ENCODE measurements at places on chromosomes 3 and 15.

- no peak for DNase-seq
Observed at GRCh38 chr3:38811822-38812221, 4.2 kb downstream of the SCN10A start.

DNA sequence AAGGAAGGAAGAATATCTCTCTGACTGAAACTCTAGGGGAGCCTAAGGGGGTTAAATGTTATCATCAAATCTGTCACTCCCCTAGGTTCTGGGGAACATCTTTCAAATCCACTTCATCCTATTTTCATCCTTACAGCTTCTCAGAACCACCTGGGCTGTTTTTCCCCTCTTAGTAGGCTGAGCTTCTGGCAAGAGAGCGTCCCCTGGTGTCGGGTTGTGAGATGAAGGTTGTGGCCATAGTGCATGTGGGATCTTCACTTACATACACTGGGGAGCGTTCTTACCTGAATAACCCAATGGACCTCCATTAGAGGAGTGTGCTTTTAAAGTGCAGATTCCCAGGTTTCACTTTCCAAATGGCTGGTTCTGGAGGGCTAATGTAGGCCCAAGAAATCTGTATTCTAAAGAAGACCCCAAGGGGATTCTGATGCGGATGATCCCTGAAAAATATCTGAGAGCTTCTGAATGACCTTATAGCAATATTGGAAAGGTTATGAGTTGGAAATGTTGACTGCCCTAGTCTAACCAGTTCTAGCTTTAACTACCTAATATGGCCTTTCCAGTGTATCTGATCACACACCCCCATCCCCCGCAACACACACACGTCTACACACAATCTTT lies 663.7 kb downstream of the AGBL1 start:
- peak; percentile 42 for DNase-seq

GRCh38 chr3:170358042-170359010 lies 811 bp downstream of the SKIL start:
- DNase-seq = peak; percentile 69

DNA sequence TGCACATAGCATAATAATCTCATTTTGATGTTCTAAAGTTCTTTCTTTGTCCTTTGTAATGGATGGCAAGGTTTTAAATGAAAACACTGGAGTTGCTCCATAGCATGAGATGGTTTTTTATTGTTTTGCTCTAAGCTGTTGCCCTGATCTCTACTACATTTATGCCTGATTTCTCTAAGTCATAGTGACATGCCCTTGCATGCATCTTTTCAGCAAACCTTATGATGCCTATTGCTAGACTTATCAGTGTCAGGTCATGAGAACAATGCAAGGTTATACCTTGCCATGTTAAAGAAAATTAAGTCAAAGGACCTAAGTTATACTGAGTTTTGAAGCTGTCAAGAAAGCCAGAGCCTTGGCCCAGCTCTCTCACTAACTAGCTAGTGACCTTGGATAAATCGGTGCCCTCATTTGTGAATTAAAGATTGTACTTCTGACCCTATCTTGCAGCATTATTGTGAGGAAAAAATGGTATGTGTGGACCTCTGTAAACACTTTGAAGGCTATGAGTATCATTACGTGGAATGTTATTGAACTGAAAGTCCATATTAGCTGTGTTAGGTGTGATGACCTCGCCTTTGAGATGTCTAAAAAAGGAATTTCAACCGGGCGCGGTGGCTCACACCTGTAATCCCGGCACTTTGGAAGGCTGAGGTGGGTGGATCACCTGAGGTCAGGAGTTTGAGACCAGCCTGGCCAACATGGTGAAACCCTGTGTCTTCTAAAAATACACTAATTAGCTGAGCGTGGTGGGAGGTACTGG lies 256.4 kb upstream of the UBE2E1 start:
- DNase-seq = no peak

GRCh38 chr3:100702082-100702979 lies 7.0 kb upstream of the TFG start:
- DNase-seq = no peak

GRCh38 chr3:89049119-89049518 lies 58.3 kb upstream of the EPHA3 start:
- DNase-seq = no peak

DNA sequence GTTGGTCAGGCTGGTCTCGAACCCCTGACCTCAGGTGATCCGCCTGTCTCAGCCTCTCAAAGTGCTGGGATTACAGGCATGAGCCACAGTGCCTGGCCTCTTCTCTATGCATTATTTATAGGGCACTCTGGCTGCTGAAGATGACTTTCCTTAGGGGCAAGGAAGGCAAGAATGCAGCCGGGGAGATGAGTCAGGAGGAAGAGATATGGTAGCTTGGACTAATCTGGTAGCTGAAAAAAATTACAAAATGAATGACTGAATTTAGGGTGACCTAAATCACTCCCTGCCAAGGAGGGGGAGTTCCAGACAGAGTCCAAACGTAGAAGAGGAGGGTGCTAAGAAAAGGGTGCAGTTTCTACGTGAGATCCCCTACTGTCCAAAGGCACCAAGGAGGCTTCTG lies 14.2 kb downstream of the RHCG start:
- no peak for DNase-seq

DNA sequence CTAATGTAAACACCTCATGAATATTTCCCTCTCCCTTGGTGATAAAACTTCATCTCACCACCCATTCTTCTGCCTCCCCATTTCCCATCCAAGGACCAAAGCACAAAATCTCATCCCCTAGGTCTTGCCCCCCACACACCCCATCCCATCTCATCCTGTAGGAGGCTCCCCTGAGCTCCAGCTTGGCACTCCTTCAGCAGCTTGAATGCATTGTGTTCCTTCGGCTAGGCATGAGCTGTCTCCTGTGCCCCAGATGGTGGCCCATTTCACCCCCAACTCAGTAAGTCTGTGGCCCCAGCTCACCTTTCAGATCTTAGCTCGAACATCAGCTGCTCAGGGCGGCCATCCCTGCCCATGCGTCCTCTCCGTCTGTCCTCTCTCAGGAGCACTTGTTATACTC lies 203.6 kb upstream of the NR2F2 start:
- DNase-seq = no peak

DNA sequence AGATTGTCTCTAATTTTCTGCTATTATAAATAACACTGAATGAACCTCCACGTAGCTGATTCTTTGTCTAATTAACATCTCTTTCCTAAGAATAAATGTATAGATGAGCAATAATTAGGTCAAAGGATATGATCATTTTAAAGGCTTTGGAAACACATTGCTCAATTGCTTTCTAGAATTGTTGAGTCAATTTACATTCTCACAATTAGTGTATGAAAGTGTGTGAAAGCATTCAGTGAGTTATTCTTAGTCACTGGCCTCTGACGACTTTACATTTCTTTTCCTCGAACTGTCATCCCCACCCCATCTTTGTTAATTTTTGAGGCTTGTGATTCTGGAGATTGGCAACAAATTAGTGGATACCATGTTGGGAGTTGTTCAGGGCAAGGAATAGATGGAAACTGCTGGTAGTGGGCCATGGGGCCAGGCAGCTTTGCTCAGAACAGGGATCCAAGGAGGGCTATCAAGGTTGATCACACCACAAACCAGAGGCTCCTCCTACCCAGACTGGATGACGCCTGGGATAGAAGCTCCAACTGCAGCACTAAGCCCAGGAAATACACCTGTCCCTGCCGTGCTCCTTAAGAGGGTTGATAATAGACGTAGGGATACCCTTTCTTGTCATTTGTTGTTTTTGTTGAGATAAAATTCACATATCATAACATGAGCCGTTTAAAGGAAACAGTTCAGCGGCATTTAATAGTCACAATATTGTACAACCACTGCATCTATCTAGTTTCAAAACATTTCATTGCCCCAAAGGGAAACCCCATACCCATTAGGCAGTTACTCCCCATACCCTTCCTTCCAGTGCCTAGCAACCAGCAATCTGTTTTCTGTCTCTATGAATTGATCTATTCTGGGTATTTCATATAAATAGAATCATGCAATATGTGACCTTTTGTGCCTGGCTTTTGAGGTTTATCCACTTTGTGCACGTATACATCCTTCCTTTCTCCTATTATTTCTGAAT lies 27.9 kb downstream of the EIF1B start:
- DNase-seq = no peak

DNA sequence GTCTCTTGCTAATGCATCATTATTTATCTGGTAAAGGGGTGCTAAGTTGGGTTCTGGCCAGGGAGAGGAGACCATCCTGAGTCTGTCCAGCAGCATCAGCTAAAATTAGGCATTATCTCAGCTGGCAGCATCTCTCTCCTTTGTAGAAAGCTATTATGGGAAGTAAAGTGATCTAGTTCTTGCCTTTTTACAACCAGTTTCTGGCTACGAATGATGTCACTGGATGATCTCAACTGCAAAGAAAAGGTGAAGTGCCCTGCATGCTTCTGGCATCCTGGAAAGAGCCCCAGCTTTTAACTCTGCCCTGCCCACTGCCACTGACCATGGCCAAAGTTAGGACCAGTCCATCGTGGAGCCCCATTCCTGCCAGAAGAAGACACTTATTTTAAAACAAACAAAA lies 37.1 kb upstream of the IL12A start:
- DNase-seq = no peak

DNA sequence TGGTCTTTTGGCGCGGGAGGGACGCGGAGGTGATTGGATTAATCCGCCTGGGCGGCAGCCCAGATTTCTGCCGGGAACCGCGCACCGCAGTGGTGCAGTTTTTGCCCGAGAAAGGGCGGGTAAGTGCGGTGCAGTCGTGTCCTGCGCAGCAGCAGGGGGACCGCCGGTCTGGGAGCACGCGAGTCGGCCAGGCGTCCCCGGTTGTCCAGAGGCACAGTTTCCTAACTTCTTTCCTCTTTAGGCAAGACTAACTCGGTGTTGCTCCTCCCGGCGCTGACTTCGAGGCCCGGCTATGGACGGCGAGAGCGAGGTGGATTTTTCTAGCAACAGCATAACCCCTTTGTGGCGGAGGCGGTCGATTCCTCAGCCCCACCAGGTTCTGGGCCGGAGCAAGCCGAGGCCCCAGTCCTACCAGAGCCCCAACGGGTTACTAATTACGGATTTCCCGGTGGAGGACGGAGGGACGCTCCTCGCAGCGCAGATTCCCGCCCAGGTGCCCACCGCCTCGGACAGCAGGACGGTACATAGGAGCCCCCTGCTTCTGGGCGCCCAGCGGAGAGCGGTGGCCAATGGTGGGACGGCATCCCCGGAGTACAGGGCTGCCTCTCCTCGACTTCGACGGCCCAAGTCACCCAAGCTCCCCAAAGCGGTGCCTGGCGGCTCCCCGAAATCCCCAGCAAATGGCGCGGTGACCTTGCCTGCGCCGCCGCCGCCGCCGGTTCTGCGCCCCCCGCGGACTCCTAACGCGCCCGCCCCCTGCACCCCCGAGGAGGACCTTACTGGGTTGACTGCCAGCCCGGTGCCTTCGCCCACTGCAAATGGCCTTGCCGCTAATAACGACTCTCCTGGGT lies 736 bp downstream of the ARHGEF26 start:
- peak; percentile 24 for DNase-seq

DNA sequence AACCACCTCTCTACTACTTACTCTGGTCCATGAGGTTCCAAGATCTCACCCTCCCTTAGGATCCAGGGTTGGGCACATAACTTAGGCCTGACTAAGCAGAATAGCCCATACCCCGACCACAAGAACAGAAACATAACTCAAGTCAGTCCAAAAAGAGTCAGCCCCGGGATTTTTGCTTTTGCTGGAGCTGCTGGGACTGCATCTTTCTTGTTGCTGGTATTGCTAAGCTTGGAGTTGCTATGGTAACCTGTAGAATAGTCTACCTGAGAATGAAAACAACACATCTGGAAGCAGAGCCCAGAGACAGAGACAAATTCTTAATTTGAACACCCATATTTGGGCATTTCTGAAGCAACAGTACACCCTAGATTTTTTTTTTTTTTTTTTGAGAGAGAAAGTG lies 6.5 kb downstream of the RUBCN start:
- DNase-seq = no peak

DNA sequence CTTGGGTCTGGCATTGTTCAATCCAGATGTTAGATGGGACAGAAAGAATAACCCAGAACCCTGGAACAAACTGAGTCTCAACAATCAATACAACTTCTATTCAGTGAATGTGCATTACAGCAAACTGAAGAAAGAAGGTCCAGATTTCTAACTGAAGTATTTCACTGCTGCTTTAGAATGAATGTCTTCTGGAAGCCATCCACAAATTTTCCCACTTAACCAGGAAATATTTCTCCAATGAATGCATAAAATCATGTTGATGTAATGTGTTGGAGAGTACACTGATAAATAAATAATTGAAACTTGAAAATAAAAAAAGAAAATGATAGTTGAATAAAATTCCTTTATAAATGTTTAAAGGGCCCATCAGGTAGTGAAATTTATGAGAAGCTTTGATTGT lies 658.6 kb downstream of the ZBBX start:
- DNase-seq = no peak

GRCh38 chr3:14507757-14508504 lies 32.2 kb downstream of the GRIP2 start:
- no peak for DNase-seq

DNA sequence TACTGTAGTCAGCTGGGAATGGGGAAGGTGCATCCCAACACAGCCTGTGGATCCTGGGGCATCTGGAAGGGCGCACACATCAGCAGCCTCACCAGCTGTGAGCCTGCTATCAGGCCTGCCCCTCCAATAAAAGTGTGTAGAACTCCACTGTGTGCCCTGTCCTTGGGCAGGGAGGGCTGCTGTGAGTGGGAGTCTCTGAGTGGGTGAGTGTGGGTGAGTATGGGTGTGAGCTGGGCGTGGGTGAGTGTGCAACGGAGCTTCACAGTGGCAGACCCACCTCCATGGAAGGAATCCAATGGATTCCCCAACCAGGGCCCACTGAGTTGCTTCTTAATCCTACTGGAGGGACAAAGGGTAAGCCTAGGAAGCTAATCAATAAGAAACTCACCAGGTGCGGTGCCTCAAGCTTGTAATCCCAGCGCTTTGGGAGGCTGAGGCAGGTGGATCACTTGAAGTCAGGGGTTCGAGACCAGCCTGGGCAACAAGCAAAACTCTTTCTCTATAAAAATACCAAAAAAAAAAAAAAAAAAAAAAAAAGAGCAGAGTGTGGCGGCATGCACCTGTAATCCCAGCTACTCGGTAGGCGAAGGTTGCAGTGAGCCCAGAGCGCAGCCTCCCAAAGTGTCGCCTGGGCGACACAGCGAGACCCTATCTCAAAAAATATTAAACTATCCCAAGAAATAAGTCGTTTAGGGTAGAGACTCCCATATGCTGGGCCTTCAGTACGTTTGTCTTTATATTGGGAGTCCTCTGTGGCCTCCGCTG lies 555 bp upstream of the RCCD1 start:
- DNase-seq = no peak

GRCh38 chr3:128439226-128439625 lies 27.5 kb downstream of the DNAJB8 start:
- no peak for DNase-seq

- DNase-seq = no peak
Observed at GRCh38 chr15:47203993-47204392, 513.3 kb upstream of the SEMA6D start.

DNA sequence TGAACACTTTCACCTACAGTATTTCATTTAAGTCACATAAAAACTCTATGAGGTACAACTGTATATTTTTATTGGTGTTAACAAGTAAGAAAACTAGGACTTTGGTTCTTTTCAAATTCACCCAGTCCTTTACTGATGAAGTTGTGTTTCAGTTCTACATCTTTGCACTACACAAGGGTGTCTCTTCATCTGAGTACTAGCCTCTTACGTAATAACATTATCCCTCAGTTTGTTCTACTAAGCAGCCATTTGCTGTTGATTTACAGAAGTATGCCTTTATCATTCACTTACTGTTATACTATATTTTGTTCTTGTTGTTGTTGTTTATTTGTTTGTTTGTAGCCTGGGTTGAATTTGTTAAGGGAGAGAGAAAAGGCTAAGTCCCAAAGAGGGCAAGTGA lies 311.9 kb downstream of the PLOD2 start:
- no peak for DNase-seq

GRCh38 chr3:52002748-52003147 lies 7.1 kb upstream of the RPL29 start:
- DNase-seq = no peak

Data from activated naive CD8-positive, alpha-beta T cell treated with anti-CD3 and anti-CD28 coated beads for 36 hours (primary cell).